Stimulated activated CD8-positive, alpha-beta memory T cell treated with anti-CD3 and anti-CD28 coated beads, Interleukin-4, amount 100 ng/mL, for 1 hour (primary cell): ENCODE measurements at places on chromosomes 6 and 20.

DNA sequence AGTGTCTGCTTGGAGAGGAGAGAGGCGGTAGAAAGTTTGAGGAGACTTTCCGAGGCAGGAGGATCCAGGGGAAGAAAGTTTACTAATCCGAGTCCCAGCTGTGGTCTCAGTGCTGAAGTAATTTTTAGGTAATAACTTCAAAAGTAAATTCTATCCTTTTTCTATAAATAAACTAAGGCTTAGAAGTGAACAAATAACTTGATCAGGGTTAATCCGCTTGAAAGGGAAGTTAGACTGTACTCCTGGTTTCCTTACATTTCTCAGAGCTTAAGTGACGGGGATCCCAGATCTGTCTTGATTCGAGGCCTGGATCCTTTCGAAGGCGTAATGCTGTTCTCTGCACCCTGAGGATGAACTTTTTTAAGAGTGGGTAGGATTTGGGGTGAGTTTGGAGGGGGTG, 2.6 kb downstream of the STK35 start:
- DNase-seq: no peak

DNA sequence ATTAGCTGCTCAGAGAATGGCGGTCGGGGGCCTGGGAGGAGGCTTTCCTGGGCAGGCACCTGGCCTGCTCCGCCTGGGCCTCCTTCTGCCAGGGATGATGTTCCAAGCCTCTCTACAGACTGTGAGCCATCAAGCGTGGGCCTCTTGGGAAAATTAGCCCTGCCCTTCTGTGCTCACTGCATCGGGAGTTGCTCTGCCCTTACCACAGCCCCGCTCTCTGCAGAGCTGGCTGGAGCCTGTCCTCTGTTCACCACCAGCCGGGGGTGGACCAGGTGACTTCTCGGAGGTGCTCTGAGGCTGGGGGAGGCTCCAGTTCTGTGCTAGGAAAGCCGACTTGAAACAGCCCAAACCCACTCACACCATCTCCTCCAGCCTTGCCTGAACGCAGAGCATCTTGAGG, 24.2 kb downstream of the MDGA1 start:
- DNase-seq: no peak

DNA sequence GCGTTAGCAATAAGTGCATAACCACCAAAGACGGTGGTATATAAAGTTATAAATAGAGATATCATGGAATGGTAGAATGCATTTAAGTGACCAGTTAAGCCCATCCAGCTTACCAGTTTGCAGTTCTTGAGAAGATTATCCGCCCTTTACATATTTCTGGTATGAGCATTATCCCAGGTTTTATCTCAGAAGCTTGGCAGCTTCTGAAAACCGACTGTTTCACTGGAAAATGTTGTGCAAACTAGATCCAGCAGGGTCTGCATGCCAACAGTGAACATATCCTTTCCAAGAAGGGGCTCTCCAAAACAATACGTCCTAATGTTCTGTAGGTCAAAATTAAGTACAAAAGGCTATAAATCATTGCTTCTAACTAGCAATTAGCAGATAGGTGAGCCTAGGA, 29.5 kb upstream of the SHLD1 start:
- DNase-seq: no peak

DNA sequence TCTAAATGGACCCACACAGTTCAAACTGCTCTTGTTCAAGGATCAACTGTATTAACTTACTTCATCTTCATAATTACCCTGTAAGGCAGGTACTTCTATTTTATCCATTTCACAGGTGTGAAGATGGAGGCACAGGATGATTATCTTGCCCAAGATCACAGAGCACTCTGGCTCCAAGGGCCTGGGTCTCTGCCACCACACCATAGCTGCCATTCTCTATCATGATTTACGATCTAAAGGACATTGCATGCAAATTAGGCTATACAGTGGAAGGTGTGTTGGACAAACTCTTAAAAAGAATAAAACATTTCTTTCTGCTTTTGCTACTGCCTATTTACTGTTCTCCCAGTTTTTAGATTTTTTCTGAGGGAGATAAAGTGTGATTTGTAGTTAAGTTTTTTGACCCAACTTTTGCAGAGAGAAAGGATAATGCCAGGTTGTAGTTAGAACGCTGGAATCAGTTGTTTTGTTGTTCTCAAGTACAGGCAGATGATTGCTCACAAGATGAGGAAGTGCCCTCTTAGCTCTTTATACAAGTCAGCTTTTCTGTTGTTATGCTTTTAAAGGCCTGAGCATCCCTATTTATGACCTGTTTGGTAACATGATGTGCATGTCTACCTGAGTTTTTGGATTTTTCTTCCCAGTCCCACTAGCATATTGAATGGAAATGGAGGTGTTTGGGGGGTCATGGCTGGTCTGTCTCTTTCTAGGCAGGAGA, 247.9 kb downstream of the ZFAND3 start:
- DNase-seq: no peak

DNA sequence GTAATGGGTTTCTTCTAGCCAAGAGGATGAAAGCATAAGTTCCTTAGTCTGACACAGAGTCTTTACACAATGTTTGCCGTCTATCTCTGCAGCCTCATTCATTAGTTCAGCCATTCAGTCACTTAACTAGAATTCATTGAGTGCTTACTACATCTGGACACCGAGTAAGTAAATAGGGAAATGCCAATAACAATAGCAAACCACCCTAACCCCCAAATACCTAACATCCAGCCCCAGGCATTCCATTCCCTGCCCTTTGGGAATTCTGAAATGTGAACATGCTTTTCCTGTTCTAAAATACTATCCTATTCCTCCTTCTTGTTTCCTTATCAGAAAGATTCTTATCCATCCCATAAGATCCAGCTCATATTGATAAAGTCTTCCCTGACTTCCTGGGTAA, 277.6 kb upstream of the RNF217 start:
- DNase-seq: no peak
